ENCODE measurements at places on chromosomes 13 and 19. TPM values are rescaled to one million over a fixed set of nuclear protein-coding genes. Genes with fewer than 3 reads are reported as not detected.

GRCh38 chr19:48110350-48110966 lies at the start of gene PLA2G4C:
PLA2G4C (minus strand) TSS chr19:48110817; CDS start chr19:48106529, 4,288 bp downstream.
- DNase-seq, result peak; percentile 86

DNA sequence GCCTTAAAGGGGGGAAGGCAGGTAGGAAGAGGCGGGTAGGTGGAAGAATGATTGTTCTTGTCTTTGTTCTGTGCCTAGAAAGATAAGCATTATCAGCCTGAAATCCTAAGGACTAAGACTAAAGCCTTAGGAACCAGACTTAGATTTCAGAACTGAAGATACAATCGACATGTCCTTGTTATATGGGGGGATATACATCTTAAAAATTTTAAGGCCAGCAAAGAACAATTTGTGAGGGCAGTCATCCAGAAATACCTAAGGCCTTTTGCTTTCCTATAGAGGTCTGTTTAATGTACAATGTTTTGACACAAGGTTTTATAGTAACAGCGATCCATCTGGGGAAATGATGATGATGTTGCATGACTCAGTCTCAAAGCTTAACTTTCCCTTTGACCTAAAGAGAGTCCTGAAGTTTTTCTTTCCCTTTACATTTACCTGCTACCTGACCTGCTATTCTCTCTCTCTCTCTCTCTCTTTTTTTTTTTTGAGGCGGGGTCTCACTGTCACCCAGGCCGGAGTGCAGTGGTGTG lies 20.2 kb upstream of the CEACAM6 start:
- DNase-seq, result no peak

GRCh38 chr19:32580353-32580900 lies 563 bp upstream of the PDCD5 start:
- DNase-seq, result no peak

GAPDHS gene
- not detected for total RNA-seq

DNA sequence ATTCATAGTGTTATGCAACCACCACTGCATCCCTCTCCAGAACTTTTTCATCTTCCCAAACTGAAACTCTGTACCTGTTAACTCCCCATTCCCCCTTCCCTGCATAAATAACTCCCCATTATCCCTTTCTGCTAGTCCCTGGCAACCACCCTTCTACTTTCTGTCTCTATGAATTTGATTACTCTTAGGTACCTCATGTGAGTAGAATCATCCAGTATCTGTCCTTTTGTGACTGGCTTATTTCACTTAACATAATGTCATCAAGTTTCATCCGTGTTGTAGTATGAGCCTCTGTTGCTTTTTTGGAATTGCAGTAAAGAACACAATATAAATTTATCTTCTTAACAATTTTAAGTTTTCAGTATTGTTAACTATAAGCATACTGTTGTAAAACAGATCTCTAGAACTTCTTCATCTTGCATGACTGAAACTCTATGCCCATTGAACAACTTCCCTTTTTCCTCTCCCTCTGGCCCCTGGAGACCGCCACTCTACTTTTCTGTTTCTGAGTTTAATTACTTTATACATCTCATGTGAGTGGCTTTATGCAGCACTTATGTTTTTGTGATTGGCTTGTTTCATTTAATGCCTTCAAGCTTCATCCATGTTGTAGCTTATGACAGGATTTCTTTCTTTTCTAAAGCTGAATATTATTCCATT lies 87.3 kb upstream of the ABCC4 start:
- no peak for DNase-seq

DNA sequence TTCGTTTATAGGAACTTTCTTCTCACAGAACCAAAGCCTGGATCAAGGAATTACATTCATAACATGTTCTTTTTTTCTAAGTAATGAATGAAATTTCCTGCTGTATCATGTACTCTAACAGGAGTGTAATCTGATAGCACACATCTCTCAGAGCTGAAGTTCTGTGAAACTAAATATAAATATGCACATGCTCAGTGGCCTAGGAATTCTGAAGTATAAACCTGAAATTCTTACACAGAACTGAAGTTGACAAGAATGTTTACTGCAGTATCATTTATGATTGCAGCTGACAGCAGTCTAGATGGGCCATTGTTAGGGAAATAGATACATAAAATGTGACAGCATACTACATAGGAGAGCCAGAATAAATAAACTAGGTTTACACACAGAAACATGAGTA lies 54.5 kb downstream of the USP12 start:
- no peak for DNase-seq

PCP2 gene
- not detected for total RNA-seq

IZUMO2 gene
- total RNA-seq, result not detected

DNA sequence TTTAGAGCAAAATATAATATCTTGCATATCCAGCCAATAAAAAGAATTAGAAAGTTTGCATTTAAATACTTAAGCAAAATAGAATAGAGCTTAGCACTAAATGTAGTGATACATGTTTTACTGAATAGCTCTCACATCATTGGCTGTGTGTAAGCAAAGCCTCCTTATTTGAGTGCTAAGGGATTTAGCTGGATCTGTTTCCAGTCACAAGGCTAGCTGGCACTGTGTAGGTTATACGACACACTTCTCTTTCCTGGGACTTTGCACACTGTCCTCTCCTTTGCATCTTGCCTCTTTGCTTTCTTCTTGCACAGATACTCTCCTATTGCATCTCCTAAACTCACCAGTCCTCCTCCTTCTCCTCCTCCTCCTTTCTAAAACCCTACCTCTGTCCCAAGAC lies 423.8 kb downstream of the KLF5 start:
- no peak for DNase-seq

- DNase-seq, result no peak
Observed at GRCh38 chr19:788983-789700, 8.1 kb upstream of the PTBP1 start.

PLIN4 gene
- 2.8 TPM for total RNA-seq

GRCh38 chr13:97621631-97622030 lies 187.7 kb downstream of the RAP2A start:
- no peak for DNase-seq

DNA sequence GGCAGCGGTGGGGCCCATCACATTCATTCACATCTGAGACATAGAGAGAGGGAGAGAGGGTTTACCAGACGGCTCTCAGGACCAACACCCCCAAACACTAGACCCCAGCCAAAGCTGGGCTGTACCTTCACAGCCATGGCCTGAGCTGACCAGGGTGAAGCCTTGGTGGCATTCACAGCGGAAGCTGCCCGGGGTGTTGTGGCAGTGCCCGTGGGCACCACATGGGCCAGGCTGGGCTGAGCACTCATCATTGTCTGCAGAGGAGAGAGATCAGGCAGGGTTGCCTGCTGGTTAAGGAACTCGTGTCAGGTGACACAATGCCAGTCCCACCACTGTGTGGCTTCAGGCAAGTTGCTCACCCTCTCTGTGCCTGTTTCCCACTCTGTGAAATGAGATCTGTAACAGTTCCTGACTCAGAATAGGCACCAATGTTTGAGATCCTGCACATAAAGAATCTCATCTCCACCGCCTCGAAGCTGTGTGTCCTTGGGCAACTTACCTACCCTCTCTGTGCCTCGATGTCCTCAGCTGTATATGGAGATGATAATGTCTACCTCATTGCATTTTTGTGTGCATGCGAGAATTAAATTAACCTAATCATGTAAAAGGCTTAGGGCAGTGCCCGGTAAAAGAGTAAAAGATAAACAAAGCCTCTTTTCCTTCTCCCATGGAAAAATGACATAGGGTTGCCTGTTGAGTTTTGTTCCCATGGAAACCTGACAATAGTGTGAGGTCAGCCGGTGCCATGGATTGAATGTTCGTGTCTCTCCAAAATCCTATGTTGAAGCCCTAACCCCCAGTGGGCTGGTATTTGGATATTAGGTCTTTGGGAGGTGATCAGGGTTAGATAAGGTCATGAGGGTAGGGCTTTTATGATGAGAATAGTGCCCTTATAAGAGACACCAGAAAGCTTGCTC lies 22.9 kb downstream of the CCL25 start:
- no peak for DNase-seq

SIAH3 gene
- total RNA-seq, result 0.06 TPM

DNA sequence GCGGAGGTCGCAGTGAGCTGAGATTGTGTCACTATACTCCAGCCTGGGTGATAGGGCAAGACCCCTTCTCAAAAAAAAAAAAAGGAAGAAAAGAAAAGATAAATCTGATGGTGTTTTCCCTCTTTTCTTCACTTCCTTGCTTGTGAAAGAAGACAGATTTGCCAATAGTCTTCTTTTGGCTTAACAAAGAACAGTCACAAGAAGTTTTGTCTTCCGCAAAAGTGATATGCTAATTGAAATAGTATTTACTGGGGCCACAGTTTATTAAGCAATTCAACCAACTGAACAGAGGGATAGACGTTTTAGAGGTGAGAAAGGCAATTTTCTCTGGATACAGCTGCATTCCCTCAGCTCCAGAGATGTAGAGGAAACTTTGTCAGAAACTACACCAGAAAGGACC lies 22.9 kb upstream of the PLAUR start:
- DNase-seq, result no peak

GRCh38 chr13:35600137-35600536 lies 123.6 kb upstream of the MAB21L1 start:
- DNase-seq, result no peak

ZNF865 gene
- total RNA-seq, result 12.7 TPM

AMER2 gene
- 0.70 TPM for total RNA-seq

DNA sequence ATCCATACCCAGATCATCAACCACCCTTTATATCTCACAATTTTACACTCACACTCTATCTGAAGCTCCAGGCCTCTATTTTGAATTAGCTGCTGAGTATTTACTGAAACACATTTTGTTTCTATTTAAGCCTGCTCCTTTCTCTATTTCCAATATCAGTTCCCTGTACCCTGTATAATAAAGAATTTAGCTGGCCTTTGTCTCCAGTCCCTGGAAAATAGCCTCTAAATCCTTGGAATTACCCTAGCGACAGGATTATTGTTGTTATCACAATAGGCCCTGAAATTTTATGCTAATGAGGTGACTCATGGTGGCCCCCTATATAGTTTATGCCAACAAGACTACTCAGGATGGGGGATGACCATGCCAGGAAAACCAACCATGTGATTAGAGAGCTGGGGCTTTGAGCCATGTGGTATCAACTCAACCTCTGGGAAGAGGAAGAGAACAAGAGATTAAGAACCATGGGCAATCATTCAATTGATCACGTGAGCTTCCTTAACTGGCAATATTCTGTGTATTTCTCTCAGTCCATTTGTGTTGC lies 72.7 kb downstream of the KATNAL1 start:
- no peak for DNase-seq
